ENCODE measurements at places on chromosomes 16 and 17.
A peak's percentile ranks its signal among the peaks of the same experiment; 100 is the strongest.

- no peak for DNase-seq
Observed at GRCh38 chr17:68694791-68695485, 93.8 kb upstream of the FAM20A start.

GRCh38 chr17:19645734-19646201 lies 2.8 kb upstream of the ALDH3A2 start:
- no peak for DNase-seq

GRCh38 chr17:48494335-48494734 lies 36.5 kb downstream of the HOXB1 start:
- no peak for DNase-seq

DNA sequence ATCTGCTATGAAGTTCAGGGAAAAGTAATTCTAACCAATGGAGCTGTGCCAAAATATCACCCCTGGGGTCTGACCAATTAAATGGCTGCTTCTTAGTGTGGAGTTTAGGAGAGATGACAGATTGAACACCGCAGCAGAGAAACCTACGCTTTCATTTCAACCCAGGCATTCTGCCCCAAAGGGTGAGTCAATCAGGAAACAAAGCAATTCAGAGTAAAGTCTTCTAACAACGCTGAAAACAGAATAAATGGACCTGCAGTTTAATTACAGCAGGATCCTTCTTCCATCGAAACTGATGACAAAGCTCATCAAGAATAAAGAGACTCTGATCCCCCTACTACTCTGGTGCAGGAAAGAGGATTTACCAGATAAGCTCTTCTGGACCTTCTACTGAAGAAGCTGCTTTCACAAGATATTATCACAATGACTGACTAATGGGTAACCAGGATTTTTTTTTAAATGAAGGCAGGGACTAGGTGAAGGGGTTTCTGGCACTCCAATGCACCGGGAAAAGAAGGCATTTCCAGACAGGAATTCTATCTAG lies 16.7 kb downstream of the RFFL start:
- peak; percentile 80 for DNase-seq

- no peak for DNase-seq
Observed at GRCh38 chr17:83013779-83014117, 65.7 kb upstream of the METRNL start.

GRCh38 chr17:77433385-77434135 lies 292.8 kb downstream of the SEC14L1 start:
- no peak for DNase-seq

- no peak for DNase-seq
Observed at GRCh38 chr16:69532641-69533455, 32.9 kb upstream of the NFAT5 start.

GRCh38 chr17:35094902-35095301 lies 24.8 kb downstream of the RAD51D start:
- no peak for DNase-seq

- no peak for DNase-seq
Observed at GRCh38 chr17:49926886-49927285, 42.1 kb upstream of the DLX4 start.

- no peak for DNase-seq
Observed at GRCh38 chr17:82560802-82561428, 41.4 kb downstream of the FOXK2 start.

DNA sequence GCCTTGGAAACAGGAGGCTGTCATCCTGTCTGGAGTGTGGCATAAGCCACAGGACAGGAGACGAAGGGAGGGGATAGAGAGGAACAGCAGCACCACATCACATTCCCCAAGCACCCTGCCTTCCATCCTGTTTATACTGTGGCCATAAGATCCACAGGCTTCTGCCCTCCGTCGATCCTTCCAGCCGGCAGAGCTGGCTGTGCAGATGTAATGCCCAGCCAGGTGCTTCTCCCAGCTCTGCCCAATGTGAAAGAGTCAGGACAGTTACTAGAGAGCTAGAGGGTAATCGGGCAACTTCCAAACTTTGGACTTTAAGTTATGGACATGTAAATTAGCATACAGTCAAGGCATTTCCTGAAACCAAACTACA lies 368.4 kb downstream of the SOX9 start:
- no peak for DNase-seq

DNA sequence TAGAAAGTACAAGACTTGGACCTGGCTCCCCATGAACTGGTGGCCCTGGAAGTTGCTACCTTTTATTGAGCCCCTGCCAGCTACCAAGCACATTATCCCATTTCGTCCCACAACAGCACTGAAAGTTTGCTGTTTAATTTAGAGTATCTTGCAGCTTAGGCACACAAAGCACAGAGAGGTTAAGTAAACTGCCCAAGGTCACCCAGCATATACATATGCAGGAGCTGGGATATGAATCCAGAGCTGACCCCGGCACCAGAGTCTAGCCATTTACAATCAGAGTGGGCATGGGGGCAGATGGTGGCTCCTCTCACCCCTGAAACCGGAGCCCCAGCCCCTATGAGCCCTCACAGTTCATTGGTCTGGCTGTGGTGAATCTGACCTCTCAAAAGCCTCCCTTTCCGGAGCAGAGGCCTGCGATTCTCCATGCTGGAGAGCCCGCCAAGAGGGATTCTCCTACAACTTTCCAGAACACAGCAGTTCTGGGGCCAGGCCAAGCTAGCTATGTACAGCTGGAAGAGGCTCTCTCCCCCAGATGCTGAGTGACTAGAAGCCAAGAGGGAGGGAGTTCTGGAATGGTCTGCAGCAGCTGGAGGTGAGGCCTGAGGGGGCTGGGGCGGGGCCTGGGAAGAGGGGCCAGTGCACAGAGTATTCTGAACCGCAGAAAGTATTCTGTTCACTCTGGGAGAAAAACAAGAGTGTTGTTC lies 58.3 kb downstream of the SREBF1 start:
- no peak for DNase-seq

- DNase-seq = peak; percentile 70
Observed at GRCh38 chr16:23408823-23409298, 44.1 kb downstream of the COG7 start.

DNA sequence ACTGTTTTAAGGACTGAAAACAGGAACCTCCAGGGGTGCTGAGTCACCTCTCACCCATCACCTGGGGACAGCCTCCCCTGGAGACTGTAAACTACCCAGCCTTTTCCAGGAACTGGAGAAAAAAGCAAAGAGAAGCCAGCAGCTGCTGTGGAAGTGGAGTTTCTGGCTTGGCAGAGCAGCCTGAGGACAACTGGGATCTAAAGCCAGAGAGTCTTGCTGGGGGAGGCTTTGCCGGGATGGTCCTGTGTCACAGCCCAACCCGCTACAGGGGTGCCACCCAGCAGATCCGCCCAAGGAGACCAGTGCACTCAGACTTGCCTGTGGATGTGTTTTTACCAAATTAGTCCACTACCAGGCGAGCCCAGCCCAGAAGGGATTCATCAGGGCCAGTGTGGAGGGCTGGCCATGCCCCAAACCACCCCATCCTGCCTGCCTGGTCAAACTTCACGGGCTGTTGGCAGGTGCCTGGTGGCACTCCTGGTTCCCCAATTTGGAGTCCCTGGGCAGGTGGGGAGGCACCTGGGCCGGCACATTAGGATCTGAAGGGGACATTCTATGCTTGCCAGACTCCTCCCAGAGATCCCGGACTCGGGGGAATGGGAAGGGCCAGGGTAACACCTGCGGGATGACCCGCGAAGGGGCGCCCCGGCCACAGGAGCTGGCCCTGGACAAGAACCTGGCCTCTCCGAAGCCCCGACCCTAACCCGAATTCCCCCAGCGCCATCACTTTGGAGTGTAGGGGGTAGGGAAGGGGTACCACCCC lies 771 bp downstream of the MSRB1 start:
- no peak for DNase-seq

- DNase-seq = no peak
Observed at GRCh38 chr16:24921229-24921628, 75.5 kb downstream of the SLC5A11 start.

- DNase-seq = no peak
Observed at GRCh38 chr17:37088913-37089312, 140.2 kb downstream of the AATF start.

GRCh38 chr17:62898239-62898864 lies 67.7 kb upstream of the TANC2 start:
- DNase-seq = no peak

- DNase-seq = no peak
Observed at GRCh38 chr16:48287239-48287638, 39.9 kb upstream of the ABCC11 start.

GRCh38 chr16:66741169-66741900 lies 10.1 kb downstream of the DYNC1LI2 start:
- DNase-seq = peak; percentile 75

DNA sequence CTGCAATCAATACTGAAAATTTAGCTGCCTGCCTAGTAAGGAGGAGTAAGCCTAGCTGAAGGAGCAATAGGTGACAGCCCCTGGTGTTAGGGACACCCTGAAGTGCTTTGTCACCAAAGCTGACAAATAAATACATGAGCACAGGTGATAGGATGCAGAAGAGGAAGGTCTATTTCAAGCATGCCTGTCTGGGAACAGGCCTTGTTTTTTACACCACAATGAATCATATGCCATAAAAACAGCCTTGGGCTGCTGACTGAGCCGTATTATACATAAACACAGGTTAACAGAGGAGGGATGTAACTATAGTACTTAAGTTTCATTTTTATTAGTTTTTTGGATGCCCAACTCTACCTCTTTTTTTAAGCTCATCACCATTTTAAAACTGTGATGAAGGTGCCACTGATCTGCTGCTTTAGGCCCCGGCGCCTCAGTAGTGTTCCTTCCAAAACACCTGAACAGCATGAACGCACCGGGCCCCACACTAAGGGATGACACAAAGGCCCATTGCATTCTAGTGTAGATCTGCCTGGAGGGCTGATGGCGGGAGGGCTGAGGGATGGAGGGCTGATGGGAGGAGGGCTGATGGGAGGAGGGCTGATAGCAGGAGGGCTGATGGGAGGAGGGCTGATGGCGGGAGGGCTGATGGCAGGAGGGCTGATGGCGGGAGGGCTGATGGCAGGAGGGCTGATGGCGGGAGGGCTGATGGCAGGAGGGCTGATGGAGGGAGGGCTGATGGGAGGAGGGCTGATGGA lies 150.3 kb downstream of the AATF start:
- no peak for DNase-seq

DNA sequence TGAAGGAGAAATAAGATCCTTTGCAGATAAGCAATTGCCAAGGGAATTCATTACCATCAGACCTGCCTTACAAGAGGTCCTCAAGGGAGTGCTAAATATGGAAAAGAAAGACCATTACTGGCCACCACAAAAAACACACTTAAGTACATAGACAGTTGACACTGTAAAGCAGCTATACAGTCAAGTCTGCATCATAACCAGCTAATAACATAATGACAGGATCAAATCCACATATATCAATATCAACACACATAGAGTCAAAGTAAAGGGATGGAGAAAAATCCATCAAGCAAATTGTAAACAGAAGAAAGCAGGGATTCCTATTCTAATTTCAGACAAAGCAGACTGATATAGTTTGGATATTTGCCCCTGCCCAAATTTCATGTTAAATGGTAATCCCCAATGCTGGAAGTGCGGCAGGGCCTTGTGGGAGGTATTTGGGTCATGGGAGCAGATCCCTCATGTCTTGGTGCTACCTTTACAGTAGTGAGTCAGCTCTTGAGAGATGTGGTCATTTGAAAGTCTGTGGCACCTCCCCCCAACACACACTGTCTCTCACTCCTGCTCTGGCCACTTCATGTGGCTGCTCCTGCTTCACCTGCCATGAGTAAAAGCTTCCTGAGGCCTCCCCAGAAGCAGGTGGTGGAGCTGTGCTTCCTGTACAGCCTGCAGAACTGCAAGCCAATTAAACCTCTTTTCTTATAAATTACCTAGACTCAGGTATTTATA lies 32.8 kb downstream of the TANC2 start:
- DNase-seq = no peak

GRCh38 chr17:73240561-73240960 lies 21.1 kb downstream of the CPSF4L start:
- DNase-seq = no peak

DNA sequence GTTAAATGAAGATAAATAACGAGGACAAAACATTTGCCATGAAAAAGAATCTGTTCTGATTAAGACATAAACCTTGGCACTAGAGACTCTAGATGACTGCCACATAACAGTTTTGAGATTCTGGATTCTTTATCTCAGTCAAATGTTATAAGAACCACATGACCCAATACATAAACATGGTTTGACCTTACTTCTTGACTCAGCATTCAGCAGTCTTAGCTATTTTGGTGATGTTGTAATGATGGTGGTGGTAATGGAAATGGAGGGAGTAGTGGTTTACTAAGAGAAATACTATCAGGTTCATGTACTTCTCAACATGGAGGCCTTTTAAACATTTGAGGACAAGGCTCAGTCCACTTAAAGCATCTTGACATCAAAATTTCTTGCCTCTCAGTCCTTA lies 925.4 kb downstream of the CDH11 start:
- no peak for DNase-seq

DNA sequence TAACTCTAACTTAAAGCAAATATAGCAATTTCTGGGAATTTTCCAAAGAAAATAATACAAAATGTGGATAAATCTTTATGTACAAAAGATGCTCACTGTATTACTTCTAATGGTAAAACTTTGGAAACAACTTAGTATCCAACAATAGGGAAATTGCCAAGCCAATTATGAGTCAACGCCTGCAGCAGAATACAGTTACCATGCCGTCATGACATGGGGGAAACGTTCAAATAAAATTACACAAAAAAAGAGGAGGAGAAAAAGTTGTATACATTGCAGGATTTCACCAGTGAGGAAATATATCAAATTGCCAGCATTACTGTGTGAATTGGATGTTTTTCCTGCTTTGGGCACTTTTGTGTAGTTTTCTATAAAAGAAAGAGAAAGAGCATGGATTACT lies 469.6 kb downstream of the SOX9 start:
- DNase-seq = no peak

GRCh38 chr17:56121191-56122051 lies 31.9 kb upstream of the ANKFN1 start:
- no peak for DNase-seq

- no peak for DNase-seq
Observed at GRCh38 chr16:21628772-21629171, 23.6 kb downstream of the IGSF6 start.

- no peak for DNase-seq
Observed at GRCh38 chr17:13410874-13411273, 190.9 kb downstream of the HS3ST3A1 start.

DNA sequence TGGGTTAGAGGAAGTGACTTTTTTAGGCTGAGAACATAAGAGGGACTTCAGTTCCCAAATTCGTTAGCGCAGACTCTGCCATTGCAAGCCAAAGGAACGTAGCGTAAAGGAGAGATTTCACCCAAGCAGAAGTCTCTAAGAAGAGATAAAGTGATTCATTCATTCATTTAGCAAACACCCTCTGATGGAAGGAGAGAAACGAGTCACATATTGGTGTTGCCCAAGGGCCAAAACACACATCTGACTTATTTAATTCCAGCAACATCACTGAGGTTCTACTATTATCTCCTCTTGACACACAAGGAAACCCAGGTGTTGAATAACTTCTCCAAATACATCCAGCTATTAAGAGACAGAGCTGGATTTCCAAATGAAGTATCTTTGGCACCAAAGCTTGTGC lies 85.7 kb upstream of the CACNG3 start:
- DNase-seq = no peak
